HFFc6 (cell line): ENCODE measurements at places on chromosomes 3 and 15.

DNA sequence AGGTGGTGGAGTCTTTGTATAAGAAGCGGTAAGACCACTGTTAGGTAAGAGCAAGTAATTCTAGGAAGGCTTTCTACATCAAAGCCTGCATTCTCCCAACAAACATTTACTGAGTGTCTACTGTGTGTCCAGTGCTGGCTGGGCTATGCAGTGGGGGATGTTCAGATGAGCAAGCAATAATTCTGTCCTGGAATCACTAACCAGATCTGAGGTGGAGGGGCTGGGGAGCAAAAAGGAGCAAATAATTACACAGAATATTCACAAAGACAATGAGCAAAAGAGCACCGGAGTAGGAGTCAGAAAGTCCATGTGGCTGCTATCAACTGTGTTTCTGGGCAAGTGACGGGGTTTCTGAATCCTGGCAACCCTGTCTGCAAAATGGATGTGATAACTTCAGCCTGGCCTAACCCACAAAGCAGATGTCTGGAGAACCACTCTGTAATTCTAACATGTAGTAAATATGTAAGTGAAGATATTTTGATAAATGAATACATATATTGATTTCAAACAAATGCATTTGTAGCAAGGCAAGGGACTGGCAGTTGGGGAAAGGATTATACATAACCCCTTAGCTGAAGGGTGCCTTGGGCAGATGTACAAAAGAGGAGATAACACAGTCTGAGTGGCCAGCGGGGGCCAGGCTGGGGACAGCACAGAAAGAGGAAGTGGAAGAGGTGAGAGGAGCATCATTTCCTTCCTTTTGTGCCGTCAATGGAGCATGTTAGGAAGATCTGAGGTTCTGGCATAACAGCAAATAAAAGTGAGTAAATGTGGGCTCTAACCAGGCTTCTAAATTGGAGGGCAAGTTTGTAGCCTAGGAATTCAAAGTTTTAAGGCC, 28.8 kb downstream of the CYP8B1 start:
- DNase-seq: no peak

- no peak for DNase-seq
Observed at GRCh38 chr3:143222505-143222904, 102.9 kb downstream of the CHST2 start.

DNA sequence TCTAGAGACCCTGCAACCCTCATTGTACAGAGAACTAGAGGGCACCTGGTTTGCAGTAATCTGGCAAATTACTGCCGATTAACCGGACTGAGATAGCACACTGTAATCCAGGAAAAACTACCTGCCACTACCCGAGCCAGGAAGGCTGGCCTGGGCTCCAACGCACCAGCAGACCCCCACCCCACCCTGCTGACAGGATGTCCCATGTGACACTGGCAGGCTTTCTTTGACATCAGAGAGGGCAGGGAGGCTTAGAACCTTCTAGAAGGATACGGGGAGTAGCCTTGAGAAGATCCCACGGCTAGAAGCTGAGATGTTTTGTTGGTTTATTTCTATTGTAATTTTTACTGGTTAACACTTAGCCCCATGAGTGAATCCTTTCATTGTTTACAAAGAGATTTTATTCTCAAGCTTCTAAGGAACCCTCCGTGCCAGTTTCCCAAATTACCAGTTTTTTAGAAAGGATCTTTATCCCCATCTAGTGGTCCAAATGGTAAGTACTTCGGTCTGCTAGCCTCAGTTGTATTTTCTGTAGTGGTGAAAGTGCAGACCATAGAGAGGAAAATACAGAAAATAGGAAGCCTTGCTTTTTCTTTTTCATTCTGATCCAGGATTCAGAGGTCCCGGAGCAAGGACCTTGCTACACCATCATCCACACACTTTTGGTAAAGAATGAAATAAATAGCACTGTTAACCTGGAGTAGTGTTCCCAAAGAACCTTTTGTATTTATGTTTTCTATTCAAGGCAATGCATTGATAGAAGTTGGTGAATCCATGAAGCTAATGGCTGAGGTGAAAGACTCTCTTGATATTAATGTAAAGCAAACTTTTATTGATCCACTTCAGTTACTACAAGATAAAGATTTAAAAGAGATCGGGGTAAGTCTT, 81.9 kb upstream of the ADAMTSL3 start:
- peak; percentile 30 for DNase-seq

GRCh38 chr3:58349792-58350626, 17.3 kb downstream of the PXK start:
- no peak for DNase-seq

- DNase-seq: no peak
Observed at GRCh38 chr15:83016906-83017305, 5.5 kb upstream of the C15orf40 start.

DNA sequence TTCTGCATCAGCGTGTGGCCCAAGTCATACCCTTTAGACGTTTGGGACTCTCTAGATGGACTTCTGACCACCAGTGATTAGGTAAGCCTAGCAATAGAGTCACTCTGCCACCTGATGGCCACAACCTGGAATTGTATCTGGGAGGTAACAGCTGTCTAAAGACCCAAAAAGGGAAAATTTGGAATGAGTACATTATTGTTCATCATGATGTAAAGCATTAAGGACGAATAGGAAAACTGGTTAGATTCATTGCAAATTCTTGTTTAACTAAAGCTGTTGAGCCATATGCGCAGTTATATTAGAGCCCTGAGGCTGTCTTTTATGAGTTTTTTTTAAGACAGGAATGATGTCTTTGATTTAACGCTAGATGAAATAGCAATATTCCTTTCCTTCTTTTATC, 63.6 kb downstream of the FAM81A start:
- peak; percentile 52 for DNase-seq

DNA sequence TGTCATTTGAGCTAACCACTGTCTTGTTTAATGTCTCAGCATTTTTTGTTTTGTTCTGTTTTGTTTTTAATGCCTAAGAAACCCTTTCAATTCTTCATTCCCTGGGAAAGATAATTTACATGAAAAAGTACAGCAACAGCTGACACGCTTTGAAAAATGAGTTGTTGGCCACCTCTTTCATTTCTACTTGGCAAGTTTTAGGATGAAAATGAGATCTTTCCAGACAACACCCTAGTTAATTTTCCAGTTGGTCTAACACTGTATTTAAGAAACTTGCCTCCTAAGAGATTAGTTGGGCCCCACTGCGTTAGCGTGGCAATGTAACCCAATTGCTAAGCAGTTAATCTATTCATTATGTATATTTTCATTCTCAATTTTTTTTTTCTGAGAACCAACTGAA, 194.0 kb upstream of the LRRN1 start:
- DNase-seq: no peak

- DNase-seq: peak; percentile 57
Observed at GRCh38 chr3:49359623-49360022, 1.5 kb upstream of the GPX1 start.

DNA sequence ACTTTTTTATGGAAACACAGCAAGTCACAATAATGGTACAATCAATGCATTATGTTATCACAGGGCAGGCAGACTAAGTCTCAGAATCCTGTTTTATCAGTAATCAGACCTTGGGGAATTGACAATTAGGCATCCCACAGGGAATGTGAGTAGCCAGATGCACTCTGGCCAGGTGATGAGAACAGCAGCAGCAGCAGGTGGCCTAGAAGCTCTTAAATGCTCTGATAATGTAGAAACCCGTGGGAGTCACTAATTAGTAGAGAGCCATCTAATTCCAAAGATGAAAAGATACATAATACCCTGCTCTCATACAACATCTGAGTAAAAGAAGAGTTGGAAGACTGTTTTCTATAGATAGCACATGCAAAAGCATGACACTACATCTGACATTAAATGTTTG, 12.6 kb downstream of the CEP152 start:
- no peak for DNase-seq

DNA sequence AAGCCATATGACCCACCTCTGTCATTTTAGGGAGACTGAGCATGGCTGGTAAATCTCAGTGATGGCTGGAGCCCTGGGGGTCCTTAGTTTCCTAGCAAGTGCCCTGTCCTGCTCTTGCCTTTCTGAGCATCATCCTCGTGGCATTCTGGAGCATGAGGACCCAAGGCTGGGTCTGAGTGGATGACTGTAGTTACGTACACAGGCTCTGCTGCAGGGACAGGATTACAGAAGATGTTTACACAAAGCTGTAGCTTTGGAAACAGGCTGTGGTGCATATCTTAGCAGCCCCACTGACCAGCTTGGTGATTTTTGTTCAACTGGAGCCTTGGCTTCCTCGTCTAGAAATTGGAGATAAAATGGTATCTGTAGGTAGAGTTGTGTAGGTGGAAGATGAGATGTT, 272.9 kb upstream of the CTDSPL start:
- DNase-seq: no peak

- no peak for DNase-seq
Observed at GRCh38 chr3:72245183-72245811, 460.3 kb upstream of the PROK2 start.

DNA sequence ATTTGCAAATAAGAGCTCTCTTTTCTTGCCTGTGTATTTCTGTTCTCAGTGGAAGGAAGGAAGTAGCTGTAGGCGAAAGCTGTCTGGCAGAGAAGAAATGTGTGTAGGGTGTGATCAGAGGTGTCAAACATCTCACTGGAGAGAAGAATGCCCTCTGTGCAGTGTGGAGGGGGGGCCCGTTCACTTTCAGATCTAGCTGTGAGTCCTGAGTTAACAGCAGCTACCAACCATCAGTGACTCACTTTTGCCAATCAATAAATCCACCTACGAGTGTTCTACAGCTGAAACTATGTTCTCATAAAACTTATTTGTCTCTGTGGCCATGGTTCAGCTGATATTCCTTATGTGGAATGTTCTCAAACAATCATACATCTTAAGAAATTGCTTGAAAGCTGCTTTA, 103.7 kb downstream of the FRMD4B start:
- DNase-seq: no peak

- DNase-seq: no peak
Observed at GRCh38 chr3:143286392-143287010, 166.9 kb downstream of the CHST2 start.

DNA sequence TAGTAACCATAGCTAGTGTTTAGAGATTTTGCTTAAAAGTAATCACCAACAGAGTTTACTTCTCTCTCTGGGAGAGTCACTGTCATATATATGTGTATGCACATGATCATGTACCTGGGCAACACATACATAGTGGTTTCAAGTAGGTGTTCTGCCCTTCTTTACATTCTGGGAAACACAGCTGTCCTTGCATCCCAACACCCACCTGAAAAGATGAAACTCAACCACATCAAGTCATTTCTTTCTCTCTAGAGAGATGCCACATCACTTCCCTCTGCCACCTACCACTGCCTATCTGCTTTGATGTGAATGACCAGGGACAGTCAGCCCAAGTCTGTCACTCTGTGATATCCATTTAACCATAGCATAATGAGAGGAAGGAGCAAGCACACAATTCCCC, 155.8 kb upstream of the GADL1 start:
- DNase-seq: no peak
